Stimulated activated CD4-positive, alpha-beta T cell treated with anti-CD3 and anti-CD28 coated beads, Interleukin-12 subunit alpha, Interleukin-12 subunit beta, amount 100 ng/mL, for 24 hours (primary cell): ENCODE measurements at places on chromosomes 16 and 17.
A peak's percentile ranks its signal among the peaks of the same experiment; 100 is the strongest.

GRCh38 chr16:48164907-48165715, 9.3 kb upstream of the ABCC12 start:
- DNase-seq, result peak; percentile 65

DNA sequence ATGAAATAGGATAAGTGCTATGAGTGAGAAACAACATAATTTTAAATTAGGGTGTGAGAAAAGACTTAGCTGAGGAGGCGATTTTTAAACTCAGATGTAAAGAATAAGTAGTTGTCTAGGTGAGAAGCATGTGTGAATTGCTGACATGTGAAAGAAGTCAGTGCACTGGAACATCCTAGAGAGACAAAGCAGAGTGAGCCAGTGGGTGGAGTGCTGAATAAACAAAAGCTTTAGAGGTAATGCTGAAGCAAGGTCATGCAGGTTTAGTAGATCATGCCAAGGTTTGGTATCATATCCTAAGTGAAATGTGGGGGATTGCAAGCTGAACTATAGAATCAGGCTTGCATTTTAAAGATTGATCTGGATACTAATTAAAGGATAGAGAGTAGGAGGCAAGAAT, 89.4 kb downstream of the KIF2B start:
- DNase-seq, result no peak

DNA sequence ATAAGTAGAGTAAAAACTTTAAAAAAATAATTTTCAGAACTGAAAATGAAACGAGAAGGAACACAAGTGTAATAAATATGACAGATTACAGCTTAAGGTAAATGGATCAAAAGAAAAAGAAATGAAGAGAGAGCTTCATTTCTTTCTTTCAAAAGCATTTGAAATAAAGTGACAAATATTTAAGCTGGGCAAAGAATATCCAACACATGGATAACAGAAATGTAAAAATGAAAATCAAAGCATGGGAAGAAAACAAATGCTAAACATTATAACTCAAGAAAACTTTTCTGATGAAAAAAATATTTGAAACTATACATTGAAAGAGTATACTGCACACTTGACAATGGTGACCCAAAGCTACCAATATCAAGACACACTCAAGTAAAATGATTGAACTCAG, 143.6 kb upstream of the IRX5 start:
- DNase-seq, result no peak

DNA sequence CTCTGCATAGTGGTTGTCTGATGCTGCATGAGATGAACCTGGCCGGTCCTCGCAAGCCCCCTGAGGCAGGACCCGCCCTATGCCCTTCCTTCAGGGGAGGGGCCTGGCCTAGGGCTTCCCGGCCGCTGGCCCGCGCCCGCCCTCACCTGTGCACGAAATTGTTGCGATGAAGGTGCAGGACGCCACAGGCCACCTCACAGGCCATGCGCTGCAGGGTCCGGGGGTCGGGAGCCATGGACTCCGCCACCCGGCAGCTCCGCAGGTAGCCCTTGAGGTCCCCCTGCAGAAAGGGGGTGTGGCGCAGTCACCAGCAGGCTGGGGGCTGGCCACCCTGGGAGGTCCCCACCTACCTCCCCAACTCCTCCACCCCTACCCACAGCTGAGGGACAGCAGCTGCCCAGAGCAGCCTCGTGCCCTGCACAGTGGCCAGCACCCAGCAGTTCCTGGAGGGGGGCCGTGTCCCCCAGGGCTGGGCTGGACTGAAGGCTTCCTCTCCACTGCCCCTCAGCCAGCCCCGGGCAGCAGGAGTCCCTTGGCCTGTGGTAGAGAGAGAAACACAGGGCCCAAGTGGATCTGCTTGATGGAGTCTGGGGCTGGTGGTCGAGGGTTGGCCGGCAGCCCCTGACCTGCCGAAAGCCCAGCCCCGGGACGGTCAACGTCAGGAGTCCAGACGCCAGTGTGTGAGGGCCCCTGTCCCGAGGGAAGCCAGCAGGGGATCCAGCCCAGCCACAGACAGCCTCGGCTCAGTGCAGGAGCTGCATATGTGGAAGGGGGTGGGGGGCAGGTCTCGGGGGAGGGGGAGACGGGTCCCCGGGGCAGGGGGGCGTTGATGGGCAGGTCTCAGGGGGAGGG, 38.8 kb upstream of the PVALEF start:
- no peak for DNase-seq

DNA sequence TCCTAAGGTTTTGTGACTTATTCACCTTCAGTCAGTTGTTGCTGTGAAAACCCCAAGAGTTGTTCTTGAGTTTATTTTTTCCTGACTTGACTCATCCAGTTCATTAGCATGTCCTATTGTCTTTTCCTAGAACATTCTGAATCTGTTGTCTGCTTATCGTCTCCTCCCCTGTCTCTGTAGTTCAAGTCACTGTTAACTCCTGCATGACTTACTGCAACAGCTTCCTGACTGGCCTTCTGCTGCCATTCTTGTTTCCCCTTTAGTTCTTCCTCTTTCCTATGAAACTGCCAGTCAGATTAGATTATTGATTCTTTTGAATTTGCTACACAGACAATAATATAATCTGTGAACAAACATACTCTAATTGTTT, 161.5 kb downstream of the FTO start:
- no peak for DNase-seq

DNA sequence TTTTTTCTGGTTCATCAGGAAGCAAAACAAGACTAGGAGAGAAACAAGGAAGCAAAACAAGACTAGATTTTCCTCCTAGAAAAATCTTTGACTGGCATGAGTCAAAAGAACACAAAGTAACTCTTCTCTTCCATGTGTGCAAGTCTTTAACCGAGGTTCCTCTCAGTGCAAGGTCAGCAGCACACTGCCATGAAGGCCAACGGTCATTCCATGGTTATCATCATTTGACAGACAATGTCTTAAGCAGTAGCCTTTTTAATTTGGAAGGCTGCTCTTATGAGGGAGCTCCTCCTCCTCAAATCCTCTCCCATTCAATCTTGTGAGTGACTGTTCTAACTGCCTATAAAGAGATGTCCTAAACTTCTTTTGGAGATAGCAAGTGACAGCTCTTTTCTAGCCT, 15.4 kb upstream of the DHRS13 start:
- DNase-seq, result no peak

DNA sequence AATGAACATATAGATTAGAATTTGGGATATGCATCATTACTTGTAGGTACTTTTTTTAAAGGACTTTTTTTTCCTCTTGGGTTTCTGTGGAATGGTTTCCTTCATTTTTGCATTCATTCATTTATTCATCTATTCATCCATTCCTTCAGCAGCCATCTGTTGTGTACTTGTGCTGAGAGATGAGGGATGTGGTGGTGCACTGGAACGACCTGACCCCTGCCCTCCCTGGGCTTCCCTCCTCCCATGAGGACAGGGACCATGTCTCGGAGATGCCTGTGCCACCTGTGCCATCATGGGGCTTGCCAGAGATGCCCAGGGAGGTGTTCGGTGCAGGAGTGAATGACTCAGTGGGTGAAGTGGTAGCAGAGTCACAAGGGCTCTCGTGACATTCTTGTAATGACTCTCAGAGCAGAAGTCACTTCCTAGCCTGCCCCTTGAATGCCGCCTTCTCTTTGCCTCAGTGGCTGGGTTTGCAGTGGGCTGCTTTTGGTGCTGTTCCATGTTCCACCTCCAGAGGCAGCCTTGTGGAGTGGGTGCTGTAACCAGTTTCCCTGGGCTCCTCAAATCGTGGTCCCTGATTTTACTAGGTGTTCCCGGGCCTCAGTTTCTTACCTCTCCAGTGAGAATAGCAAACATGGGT, 43.9 kb downstream of the CLEC16A start:
- peak; percentile 83 for DNase-seq

- DNase-seq, result no peak
These were observed 41.2 kb downstream of the TMC5 start for GRCh38 chr16:19458722-19459379.

GRCh38 chr17:50267074-50267841, 7.0 kb upstream of the TMEM92 start:
- no peak for DNase-seq

DNA sequence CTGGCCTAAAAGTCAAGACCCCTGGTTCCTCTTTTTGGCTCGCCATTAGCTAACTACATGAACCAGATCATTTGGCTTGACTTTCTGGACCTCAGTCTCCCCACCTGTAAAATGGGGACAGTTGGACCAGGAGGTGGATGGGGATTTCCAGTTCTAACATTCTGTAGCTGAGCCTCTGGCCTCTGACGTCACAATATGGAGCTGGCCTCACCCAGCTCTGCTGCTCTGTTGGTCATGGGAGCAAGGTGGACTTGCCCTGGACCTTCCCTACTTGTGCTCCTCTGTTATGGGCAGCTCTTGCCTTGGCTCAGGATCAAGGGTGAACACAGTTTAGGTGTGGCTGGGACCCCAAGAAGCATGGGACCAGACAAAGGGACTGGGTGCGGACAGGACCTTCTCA, 16.5 kb upstream of the KCNH6 start:
- DNase-seq, result no peak
